ENCODE measurements at places on chromosomes 2 and 18.

DNA sequence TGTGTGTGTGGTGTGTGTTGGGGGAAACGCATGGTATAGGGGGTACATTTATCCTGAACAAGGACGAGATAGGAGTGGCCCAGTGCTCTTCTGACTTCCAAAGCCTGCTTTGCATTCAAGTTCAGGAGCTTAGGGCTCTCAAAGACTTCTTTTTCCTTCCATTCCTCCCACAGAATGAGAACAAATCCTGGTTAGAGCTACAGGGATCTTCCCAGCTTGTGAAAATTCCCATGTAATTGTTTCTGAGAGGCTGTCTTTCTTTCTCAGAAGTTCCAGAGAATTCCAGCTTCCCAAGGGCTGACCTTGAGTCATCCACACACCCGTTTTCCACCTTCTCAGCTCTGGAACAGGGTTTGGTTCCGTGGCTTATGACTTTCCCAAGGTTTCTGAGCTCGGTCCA lies 38.9 kb downstream of the FASTKD2 start:
- DNase-seq: no peak

DNA sequence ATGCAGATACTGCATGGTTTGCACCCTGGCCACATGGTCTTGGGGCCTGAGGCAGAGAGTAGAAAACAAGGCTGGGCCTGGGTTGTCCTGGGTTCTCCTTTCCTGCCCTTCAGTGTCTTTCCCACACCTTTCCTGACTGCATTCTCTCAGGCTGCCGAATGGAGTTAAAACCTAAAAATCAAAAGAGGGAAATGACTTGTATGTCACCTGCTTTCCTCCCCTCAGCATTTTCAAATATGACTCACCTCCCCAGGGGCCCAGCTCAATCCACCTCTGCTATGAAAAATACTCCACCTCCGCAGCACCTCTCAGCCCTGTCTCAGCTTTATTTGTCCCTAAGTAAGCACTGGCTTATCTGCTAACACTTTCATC lies 457.8 kb upstream of the MEX3C start:
- no peak for DNase-seq

GRCh38 chr2:108916122-108916795 lies 72.8 kb downstream of the EDAR start:
- DNase-seq: no peak

DNA sequence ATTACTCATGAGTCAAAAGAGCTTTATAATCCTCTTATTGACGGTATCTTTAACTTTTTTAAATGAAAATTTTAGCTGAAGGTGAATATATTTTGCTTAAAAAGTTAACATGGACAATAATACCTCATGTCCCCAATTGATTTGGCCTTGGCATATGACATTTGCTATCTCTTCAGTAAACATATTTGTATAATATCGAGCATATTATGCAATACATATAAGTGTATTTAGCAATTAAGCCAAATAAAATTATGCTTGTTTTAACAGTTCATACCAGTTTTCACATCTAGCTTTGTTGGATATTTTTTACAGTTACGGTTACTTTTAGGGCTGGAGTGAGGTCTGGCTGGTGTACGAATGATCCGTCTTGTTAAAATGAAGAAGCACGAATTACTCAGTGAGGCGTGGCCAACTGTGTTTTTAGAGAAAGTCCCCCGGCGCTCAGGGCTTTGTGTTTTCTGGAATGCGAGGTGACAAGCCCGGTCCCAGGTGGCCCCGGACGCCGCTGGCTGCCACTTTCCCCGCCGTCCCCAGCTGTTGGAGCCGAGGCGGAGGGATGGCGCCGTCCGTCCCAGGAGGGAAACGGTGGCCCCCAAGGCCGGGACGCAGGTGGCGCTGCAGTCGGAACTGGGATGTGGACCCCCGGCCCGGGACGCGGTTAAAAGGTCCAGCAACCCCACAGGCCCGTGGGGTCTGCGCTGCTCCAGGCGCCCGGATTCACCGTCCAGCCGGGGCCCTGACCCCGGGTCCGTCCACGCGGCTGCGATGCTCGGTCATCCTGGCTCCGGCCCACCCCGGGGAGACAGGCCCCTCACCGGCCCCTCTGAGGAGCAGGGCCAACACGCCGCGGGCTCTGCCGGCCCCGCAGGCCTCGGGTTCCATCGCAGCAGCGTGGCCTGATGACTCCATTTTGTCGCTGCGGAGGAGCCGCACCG lies 41.3 kb downstream of the TMEM18 start:
- DNase-seq: no peak

GRCh38 chr18:7068871-7069590 lies 48.6 kb downstream of the LAMA1 start:
- DNase-seq: no peak

DNA sequence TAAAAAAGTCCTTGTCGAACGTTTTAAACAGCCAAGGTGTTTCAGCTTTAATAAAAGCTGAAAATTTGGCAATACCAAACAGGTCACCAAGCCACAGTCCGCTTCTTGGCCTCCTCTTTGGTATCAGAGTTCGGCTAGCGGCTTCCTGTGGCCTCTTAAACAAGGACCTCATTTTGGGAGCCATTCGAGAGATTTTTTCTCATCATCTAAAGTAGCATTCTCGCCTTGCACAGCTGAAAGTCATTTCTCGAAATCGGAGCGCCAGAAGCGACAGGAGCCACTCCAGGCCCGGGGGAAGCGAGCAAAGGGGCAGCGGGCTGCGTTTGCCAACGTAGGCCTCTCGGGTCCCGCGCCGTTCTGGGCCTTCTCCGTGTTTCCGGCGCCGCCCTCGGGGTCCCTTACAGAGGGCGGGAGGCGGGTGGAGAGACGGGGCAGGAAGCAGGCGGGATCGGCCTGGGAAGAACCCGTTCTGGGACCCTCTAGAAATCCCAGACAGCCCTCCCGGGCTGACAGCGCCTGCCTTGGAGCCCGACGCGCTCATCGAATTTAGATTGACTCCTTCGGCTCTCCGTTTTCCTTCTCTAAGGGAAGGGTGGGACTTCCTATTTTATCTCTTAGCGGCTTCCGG lies 522 bp upstream of the ZNF407 start:
- DNase-seq: no peak

DNA sequence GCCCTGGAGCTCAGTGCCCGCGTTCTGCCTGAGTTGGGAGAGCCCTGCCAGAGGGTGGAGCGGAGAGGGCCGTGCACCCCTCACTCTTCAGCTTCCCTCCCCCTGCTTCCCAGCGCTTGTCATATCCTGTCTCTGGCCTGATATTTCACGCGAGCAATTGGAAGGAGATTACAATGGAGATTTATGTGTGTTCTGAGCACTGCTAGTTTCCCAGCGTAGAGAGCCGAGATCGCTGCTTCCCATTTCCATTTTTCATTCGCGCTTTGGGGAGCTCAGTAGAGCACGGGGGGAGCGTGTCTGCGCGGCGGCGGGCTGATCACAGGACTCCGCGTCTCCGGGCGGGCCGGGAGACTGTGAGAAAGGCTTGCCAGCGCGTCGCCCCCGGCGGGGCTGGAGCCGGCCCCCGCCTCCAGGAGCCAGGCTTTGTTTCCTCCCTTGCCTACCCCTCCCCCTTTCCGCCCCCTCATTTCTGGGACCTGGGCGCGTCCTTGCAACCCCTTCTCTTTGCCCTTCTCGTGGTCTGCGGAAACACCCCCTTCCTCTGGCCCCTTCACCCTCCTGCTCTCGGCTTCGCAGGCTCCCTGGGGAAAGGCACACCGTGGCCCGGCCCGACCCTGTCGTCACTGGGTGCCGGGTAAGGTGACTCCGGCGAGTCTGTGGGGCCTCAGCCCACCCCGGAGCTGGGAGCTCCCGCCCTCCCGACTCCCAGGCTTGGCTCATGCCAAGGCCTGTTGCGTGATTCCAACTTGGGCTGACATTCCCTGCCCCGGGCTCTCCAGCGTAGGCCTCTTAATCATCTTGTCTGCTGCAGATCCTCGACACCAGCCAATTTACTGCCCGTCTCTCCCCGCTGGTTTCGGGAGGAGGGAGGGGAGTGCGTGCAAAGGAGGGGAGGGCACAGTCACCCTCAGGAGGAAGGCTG lies 5.8 kb downstream of the DLX2 start:
- no peak for DNase-seq
